HCT116 (cell line): ENCODE measurements at places on chromosomes 6 and 20. TPM values are rescaled to one million over a fixed set of nuclear protein-coding genes. Genes with fewer than 3 reads are reported as not detected.
A peak's percentile ranks its signal among the peaks of the same experiment; 100 is the strongest.

Gene REV3L
- 12.8 TPM for total RNA-seq

Gene CLPSL1
- total RNA-seq = not detected

Gene FAM209B
- total RNA-seq = not detected

Gene PSORS1C2
- not detected for total RNA-seq

- DNase-seq = no peak
- peak overlapping the region; percentile 93 for H3K27ac ChIP-seq
- no peaks in the 10 kb centered on the region for H3K27me3 ChIP-seq
- peak overlapping the region; percentile 98 for H3K4me3 ChIP-seq
- H3K4me1 ChIP-seq = peaks cover 19% of the 10 kb centered on the region
- H3K36me3 ChIP-seq = peaks cover 23% of the 10 kb centered on the region; the same call in 1 of the 2 replicates
Measured at GRCh38 chr6:24775520-24776058, 852 bp downstream of the GMNN start.

Gene ADGRF4
- not detected for total RNA-seq

- H3K4me1 ChIP-seq = no peaks in the 10 kb centered on the region
- no peak overlapping the region for H3K27ac ChIP-seq
- no peak overlapping the region for H3K4me3 ChIP-seq
- no peaks in the 10 kb centered on the region for H3K27me3 ChIP-seq
- H3K36me3 ChIP-seq = no peaks in the 10 kb centered on the region
- DNase-seq = no peak
Measured at GRCh38 chr20:61041481-61041880, 210.6 kb upstream of the CDH4 start.

- H3K4me3 ChIP-seq = peak overlapping the region; percentile 55
- H3K27ac ChIP-seq = no peak overlapping the region
- no peaks in the 10 kb centered on the region for H3K27me3 ChIP-seq
- H3K4me1 ChIP-seq = peaks cover 34% of the 10 kb centered on the region
Measured at GRCh38 chr6:105994591-105995390, 91.3 kb upstream of the PRDM1 start.

Gene SMOC2
- 0.42 TPM for total RNA-seq

Gene DEFB113
- total RNA-seq = not detected

Gene SNAP91
- not detected for total RNA-seq

DNA sequence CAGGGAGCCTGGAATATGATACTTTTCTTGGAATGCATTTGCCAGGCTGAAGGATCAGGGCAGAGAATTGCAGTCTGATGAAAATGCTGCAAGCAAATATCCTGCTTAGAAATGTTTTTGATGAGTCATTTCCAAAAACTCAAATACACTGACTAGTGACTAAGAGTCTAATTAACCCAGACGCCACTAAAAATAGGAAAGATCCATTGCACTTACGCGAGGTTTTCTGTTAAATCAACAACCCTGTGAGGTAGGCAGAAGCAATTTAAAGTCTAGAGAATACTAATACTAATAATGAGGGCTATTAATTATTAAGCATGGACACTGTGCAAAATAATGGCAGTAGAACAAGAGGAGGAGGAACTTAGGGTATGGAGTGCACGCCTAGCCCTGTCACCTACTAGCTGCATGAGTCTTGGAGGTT lies 130.1 kb upstream of the DOK5 start:
- peaks cover 20% of the 10 kb centered on the region; the same call in 1 of the 2 replicates for H3K4me1 ChIP-seq
- no peaks in the 10 kb centered on the region for H3K36me3 ChIP-seq
- no peak overlapping the region for H3K4me3 ChIP-seq
- no peaks in the 10 kb centered on the region for H3K27me3 ChIP-seq

Gene GPX5
- total RNA-seq = not detected

- no peak overlapping the region for H3K27ac ChIP-seq
- peaks cover 90% of the 10 kb centered on the region for H3K36me3 ChIP-seq
- H3K27me3 ChIP-seq = no peaks in the 10 kb centered on the region
- H3K4me1 ChIP-seq = peaks cover 18% of the 10 kb centered on the region
Measured at GRCh38 chr6:32977272-32977952, 9.0 kb downstream of the BRD2 start.

DNA sequence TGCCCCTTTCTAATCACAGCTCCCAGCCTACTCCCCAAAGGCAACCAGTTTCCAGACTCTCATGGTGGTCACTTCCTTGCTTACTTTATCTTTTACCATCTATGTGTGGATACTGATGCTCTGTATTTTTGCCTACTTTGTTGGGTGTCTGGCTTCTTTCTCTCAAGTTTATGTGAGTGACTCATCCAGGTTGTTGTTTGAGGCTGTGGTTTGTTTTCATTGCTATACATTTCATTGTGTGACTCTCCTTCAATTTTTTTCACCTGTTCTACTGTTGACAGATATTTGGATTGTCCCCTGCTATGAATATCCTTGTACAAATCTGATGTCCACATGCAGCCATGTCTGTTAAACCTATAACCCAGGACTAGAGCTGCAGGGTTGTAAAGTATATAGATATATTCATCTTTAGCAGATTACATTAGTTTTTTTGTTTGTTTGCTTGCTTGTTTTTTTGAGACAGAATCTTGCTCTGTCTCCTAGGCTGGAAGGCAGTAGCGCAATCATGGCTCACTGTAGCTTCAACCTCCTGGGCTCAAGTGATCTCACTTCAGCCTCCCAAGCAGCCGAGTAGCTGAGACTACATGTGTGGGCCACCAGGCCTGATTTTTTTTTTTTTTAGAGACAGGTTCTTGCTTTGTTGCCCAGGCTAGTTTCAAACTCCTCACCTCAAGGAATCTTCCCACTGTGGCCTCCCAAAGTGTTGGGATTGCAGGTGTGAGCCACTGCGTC lies 72.9 kb upstream of the EEF1E1 start:
- H3K36me3 ChIP-seq = no peaks in the 10 kb centered on the region
- H3K4me1 ChIP-seq = peaks cover 11% of the 10 kb centered on the region
- H3K27ac ChIP-seq = no peak overlapping the region
- no peak overlapping the region for H3K4me3 ChIP-seq
- no peaks in the 10 kb centered on the region for H3K27me3 ChIP-seq

GRCh38 chr20:3222635-3223600 lies 13.6 kb downstream of the ITPA start:
- no peak overlapping the region for H3K4me3 ChIP-seq
- H3K27ac ChIP-seq = no peak overlapping the region
- peaks cover 9% of the 10 kb centered on the region for H3K4me1 ChIP-seq
- no peaks in the 10 kb centered on the region for H3K27me3 ChIP-seq
- no peak for DNase-seq
- H3K36me3 ChIP-seq = peaks cover 16% of the 10 kb centered on the region; the same call in 1 of the 2 replicates

DNA sequence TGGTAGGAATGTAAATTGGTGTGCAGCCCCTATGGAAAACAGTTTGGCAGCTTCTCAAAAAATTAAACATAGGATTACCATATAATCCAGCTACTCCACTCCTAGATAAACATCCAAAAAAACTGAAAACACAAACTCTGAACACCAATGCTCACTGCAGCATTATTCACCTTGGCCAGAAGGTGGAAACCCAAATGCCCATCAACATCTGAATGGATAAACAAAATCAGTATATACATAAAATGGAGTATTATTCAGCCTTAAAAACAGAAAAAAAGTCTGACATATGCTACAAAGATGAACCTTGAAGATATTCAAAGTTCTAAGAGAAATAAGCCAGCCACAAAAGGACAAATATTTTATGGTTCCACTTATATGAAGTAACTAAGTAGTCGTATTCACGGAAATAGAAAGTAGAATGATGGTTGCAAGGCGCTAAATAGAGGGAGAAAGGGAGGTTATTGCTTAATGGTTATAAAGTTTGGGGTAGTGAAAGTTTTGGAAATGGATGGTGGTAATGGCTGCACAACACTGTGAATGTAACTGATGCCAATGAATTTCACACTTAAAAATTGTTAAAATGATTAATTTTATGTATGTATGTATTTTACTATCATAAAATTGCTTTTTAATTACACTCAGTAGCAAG lies 4.0 kb downstream of the PHF10 start:
- no peak overlapping the region for H3K27ac ChIP-seq
- H3K27me3 ChIP-seq = no peaks in the 10 kb centered on the region
- no peak overlapping the region for H3K4me3 ChIP-seq
- peaks cover 22% of the 10 kb centered on the region for H3K4me1 ChIP-seq
- H3K36me3 ChIP-seq = peaks cover 12% of the 10 kb centered on the region; the same call in 1 of the 2 replicates

DNA sequence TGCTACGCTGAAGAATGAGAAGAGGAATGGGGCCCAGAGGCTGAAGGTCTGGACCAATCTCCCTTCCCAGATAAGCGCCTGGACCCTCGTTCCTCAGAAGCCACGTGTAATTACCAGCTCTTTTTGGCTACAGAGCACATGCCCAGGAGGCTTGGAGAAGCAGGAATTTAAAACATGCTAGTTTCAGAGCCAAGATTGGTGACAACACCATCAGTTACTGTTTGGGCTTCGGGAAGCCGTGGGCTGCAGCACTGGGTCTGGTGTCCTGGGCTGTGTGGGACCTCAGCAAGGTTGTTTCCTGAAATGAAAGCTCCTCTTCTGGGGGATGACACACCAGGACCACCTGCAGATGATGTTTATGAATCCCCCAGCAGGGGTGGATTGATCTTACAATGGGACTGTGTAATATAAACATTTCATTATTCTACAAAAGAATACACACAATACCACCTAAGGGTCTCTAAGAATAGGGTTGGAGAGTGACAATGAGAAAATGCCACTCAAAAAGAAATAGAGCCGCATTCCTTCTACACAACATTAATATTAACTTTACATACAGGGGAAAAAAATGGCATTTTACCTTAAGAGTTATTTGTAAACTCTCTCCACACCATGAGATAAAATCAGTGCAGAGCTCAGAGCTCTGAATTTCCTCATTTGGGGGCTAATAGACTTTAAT lies 207.8 kb upstream of the FOXQ1 start:
- no peaks in the 10 kb centered on the region for H3K36me3 ChIP-seq
- H3K4me3 ChIP-seq = no peak overlapping the region
- no peaks in the 10 kb centered on the region for H3K27me3 ChIP-seq
- no peak for DNase-seq
- H3K4me1 ChIP-seq = no peaks in the 10 kb centered on the region
- H3K27ac ChIP-seq = no peak overlapping the region

GRCh38 chr6:30837870-30838269 lies 46.4 kb upstream of the DDR1 start:
- H3K27ac ChIP-seq = no peak overlapping the region
- no peaks in the 10 kb centered on the region for H3K27me3 ChIP-seq
- no peak overlapping the region for H3K4me3 ChIP-seq
- no peaks in the 10 kb centered on the region for H3K36me3 ChIP-seq
- H3K4me1 ChIP-seq = peaks cover 28% of the 10 kb centered on the region
- no peak for DNase-seq

GRCh38 chr6:79600812-79601609 lies 30.1 kb upstream of the SH3BGRL2 start:
- H3K4me1 ChIP-seq = peaks cover 10% of the 10 kb centered on the region; the same call in 1 of the 2 replicates
- H3K4me3 ChIP-seq = no peak overlapping the region
- H3K36me3 ChIP-seq = no peaks in the 10 kb centered on the region
- no peaks in the 10 kb centered on the region for H3K27me3 ChIP-seq

DNA sequence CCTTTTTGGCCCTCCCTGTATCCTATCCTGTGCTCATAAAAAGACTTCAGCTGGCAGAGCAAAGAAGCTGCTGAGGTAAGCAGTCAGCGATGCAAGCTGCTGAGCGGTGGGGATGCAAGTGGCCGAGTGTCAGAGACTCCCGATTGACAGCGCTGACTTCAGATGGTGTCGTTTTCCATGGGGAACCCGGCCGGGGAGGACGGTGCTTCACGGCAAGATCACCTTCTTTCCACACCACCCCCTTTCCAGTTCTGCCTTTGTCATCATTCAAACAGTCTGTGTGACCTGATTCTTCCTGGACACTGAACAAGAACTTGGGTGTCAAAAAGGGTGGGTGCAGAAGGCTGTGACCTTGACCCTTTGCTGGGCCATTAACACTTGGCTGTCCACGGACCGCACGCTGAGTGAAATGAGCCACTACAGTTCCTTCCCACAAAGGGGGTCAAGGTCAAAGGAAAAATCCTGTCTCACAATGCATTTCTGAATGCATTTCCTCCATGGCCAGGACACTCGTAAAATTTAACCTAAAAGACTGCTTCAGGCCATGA lies 52.9 kb upstream of the UNC93A start:
- peaks cover 12% of the 10 kb centered on the region for H3K27me3 ChIP-seq
- DNase-seq = no peak
- no peaks in the 10 kb centered on the region for H3K36me3 ChIP-seq
- H3K4me1 ChIP-seq = no peaks in the 10 kb centered on the region
- no peak overlapping the region for H3K27ac ChIP-seq

- H3K4me3 ChIP-seq = no peak overlapping the region
- no peaks in the 10 kb centered on the region for H3K27me3 ChIP-seq
- no peaks in the 10 kb centered on the region for H3K36me3 ChIP-seq
Measured at GRCh38 chr20:15642676-15643075, 930.6 kb downstream of the KIF16B start.

Gene TFAP2A
- 24.3 TPM for total RNA-seq

DNA sequence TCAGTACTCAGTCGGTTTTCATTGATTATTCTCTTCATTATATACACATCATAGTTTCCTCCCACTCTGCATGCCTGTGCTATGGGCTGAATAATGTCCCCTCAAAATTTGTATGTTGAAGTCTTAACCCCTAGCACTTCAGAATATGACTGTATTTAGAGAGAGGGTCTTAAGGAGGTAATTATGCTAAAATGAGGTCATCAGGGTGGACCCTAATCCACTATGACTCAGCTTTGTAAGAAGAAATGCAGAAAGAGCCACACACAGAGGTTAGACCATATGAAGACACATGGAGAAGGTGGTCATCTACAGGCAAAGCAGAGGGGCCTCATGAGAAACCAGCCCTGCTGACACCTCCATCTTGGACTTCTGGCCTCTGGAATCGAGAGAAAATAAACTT lies 15.8 kb downstream of the ABHD12 start:
- H3K36me3 ChIP-seq = no peaks in the 10 kb centered on the region
- H3K27me3 ChIP-seq = no peaks in the 10 kb centered on the region
- DNase-seq = no peak
- H3K27ac ChIP-seq = no peak overlapping the region
- H3K4me1 ChIP-seq = no peaks in the 10 kb centered on the region
- no peak overlapping the region for H3K4me3 ChIP-seq

Gene SLC24A3
- not detected for total RNA-seq

Gene SIRPD
- not detected for total RNA-seq

- no peaks in the 10 kb centered on the region for H3K4me1 ChIP-seq
- no peak overlapping the region for H3K4me3 ChIP-seq
- no peak for DNase-seq
- H3K27me3 ChIP-seq = no peaks in the 10 kb centered on the region; the same call in 1 of the 2 replicates
- H3K27ac ChIP-seq = no peak overlapping the region
Measured at GRCh38 chr6:135842618-135843392, 8.7 kb upstream of the PDE7B start.

Gene PPP1R14C
- total RNA-seq = 7.8 TPM
